ENCODE measurements at places on chromosomes 3 and 15. TPM values are rescaled to one million over a fixed set of nuclear protein-coding genes. Genes with fewer than 3 reads are reported as not detected.

The CCR3 gene
- 0.19 TPM for total RNA-seq

The IMPG2 gene
- 0.45 TPM for total RNA-seq

The ARNT2 gene
- total RNA-seq: not detected

The IGDCC3 gene
- total RNA-seq: not detected

The FETUB gene
- total RNA-seq: not detected

The BFSP2 gene
- not detected for total RNA-seq

The DMXL2 gene
- total RNA-seq: 4.6 TPM

The SCG5 gene
- total RNA-seq: 3.0 TPM

The BSN gene
- total RNA-seq: 0.02 TPM

The ALS2CL gene
- 28.9 TPM for total RNA-seq

The MST1R gene
- 3.4 TPM for total RNA-seq

The PLCL2 gene
- total RNA-seq: 46.7 TPM

The SLC2A2 gene
- total RNA-seq: not detected

The ATP8B4 gene
- 1.5 TPM for total RNA-seq

All from activated naive CD4-positive, alpha-beta T cell treated with anti-CD3 and anti-CD28 coated beads, Interleukin-2, amount 10 ng/mL, durations not matched to agents 5 hours and 36 hours (primary cell).